ENCODE measurements at places on chromosomes 7 and 10. TPM values are rescaled to one million over a fixed set of nuclear protein-coding genes. Genes with fewer than 3 reads are reported as not detected.
A peak's percentile ranks its signal among the peaks of the same experiment; 100 is the strongest.

TMEM176A gene
- total RNA-seq, result not detected

CYP17A1 gene
- total RNA-seq, result not detected

CFTR gene
- not detected for total RNA-seq

PIK3AP1 gene
- total RNA-seq, result 3.0 TPM

DNA sequence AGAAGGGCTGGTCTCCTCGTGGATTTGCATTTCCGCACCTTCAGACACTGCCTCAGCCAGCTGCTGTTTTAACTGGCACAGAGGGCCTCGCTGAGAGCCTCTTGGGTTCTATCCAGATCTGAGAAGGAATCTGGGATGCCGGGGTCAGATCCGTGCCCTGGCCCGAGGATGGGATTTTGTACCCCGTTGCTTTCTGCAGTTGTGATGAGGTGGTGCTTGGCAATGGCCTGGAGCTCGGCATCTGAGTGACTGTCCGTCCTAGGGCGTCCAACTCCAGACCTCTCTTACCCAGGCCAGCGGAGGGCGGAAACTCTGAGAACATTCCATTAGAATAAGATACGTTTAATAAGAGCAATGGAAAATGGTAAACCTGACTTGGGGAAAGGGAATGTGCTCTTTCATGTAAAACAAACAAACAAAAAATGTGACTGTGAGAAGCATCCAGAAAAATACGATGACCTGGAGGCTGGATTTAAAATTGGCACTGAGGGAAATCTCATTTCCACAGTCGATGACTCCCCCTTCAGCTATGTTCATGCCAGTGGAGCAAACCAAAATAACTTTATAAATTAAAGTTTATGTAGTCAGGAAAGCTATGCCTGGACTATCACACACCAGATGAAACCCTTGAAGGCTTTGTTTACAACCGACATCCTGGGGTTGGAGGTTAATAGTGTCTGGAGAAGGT is 39.6 kb downstream of the GRK5 start:
- DNase-seq, result no peak

DNA sequence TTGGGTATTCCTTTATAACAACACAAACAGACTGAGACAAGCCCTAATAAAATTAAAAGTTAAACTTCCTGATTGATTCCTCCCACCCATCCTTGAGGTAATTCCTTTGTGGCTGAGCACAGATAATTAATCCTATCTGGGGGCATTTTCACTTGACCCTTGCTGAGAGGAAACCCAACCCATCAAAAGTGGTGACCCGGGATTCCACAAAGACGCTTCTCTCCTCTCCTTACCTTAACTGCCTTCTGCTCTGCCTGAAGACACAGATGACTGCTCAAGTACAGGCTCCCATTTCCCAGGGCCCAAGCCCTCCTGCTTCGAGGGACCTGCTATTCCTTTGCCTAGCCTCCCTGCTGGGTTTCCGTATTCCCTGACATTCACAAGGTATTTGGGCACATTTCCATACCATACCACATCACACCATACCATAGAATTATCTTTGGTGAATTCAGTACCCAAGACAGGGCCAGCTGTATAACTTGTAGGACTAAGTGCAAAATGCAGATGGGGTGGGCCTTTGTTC is 9.8 kb upstream of the MAPK8 start:
- DNase-seq, result no peak

DNA sequence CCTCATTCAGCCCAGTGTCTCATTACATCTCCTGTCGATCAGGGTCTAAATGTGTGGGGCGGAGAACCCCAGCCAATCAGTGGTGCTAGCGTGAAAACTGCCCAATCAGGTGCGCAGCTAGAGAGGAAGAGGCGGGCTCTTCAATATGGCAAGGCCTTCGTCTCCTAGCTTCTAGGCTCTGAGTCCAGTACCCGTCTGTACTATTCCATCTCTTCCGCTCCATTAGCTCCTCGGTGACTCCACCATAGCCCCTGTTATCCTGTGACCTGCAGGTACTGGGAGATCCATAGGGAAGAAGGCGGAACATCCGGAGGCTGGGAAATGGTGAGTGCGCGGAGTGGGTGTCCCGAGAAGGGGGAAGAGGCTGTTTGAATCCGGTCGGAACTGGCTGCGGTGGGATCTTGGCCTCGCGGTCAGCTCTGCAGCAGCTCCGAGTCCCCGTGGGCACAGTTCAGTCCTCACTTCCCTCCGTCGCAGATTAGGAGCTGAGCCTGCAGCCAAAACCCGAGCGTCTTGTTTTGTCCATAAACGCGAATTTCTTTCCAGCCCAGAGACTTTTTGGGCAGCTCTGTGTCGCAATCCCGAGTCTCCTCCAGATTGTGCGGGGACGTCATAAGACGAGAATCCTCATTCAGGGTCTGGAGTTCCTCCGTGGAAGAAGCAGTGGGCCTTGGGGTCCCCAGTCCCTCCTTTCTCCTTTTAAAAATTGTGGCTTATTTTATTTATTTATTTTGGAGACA is at the start of gene ZNF727:
Gene ZNF727, plus strand, starts transcription at position 134 of the 740 bp plus-strand sequence. Its CDS starts 188 bp downstream, at position 322.
- DNase-seq, result no peak

DNA sequence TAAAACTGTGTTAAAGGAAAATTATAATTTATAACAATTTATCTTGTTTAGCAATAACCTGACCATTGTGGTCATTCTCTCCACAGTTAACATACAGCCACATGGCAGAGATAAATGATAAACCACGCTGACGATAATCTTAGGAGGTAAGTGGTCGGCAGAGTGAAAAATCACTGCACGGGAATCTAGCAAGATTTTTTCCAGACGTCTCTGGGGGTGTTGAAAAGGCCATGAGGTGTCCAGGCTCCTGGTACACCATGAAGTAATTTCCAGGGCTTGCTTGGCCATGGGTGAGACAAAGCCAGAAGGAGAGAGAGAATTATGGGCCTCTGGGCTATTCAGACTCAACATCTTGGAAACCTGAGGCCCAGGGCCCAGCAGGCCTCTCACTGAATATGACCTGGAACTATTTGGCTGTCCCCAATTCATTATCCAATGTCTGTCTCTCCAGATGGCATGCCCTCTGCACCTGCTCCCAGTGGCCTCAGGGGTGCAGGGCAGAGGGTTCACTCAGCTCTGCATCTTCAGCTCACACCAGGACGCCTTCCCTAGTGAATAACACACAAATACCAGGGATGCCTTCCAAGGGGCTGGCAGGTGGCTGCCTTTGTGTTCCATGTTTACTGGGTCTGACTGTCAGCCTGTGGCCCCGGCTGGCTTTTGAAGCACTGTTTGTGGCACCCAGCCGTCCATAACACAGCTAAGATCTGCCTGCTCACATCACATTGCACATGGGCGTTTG is 590.4 kb upstream of the PFKP start:
- no peak for DNase-seq

DNA sequence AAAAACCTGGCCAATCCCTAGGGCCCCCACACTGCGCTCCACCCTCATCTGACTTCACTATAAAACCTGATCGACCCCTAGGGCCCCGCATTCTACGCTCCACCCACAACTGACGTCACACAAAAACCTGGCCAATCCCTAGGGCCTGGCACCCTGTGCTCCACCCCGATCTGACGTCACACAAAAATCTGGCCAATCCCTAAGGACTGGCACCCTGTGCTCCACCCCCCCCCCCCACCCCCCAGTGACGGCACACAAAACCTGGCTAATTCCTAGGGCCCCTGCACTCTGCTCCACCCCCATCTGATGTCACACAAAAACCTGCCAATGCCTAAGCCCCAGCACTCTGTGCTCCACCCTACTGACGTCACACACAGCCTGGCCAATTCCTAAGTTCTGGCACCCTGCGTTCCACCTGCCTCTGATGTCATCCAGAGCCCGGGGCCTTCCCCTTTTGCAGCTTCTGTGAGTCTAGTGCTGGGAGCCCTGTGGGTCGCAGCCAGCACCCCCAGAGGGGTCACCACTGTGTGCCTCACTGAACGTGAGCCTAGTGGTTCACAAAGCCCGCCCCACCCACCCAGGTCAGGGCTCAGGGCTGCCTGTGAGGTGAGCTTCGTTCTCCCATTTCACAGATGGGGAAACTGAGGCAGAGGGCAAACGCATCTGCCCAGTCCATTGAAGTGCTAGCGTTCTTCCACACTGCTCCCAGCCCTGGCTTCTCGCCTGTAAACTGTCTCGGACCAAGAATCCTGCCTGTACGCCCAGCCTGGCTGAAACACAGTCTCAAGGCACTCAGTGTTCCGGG is 40.6 kb downstream of the MICALL2 start:
- no peak for DNase-seq

DNA sequence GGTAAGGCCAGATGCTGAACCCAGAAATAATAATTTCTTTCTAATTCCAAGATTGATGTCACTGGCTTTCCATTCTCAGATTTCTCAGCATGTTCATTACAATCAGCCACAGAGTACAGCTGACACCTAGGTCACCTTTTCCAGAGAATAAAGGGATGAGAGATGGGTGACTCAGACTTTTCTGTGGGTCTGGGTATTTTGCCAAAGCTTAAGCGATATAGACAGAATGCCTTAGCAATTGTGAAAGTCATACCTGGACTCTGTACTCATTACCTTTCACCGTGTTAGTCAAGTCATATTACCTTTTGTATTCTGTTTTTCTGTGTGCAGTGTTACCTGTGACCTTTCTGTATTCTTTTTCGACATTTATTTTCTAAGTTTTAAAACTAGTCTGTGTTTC is 10.6 kb upstream of the PRTFDC1 start:
- peak; percentile 83 for DNase-seq

DNA sequence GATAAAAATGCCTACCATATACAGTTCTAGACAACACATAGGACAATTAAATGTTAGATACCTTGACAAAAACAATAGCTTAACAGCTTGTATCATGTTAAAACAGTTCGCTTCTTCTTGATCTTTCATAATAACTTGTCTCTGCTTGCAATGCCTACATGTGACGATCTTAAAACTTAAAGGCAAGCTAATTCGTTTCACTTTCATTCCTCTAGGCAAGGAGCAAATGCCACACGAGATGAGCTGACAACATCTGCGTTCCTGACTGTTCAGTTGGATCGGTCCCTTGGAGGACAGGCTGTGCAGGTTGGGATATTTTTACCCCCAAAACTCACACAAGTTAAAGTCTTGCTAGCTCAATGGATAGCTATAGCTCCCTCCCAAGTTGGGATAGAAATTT is 51.6 kb upstream of the ARL4A start:
- DNase-seq, result no peak

DNA sequence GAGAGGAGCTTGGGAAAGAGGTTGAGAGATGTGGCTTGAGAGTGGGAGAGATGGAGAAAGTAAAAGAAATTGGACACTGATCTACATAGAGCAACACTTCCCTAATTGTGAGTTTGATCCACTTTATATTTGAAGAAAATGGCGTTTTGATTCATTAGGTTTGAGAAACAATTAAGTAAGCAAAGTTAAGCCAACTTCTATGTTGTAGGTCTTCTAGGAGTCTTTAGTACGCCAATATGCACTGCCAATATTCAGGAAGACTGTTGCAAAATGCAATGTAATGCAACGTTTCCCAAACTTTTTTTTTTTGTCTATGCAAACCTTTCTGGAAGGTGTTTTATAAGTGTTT is 7.0 kb upstream of the PRTFDC1 start:
- DNase-seq, result no peak

DNA sequence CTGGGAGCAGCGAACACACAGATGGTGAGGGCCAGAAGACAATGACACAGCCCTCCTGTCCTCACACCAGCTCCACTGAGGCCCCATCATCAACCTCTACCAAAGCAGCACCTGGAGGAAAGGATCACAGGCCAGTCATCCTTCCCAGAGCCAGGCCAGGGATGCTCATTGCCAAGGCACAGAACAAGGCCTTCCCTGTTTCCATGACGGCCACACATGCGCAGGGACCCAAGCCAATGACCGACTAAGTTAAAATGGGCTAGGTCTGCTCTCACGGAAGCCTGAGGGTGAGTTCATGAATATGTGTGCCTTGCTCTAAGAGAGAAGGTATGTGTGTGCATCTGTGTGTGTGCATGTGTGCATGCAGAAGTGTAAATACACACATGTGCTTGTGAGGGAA is 39.6 kb downstream of the COBL start:
- DNase-seq, result no peak

- no peak for DNase-seq
Measured at GRCh38 chr7:141792526-141792925, 2.5 kb downstream of the TAS2R5 start.

- DNase-seq, result no peak
Measured at GRCh38 chr10:36681751-36682632, 443.4 kb upstream of the ANKRD30A start.

- DNase-seq, result no peak
Measured at GRCh38 chr7:73431041-73431835, 2.3 kb upstream of the FZD9 start.

DNA sequence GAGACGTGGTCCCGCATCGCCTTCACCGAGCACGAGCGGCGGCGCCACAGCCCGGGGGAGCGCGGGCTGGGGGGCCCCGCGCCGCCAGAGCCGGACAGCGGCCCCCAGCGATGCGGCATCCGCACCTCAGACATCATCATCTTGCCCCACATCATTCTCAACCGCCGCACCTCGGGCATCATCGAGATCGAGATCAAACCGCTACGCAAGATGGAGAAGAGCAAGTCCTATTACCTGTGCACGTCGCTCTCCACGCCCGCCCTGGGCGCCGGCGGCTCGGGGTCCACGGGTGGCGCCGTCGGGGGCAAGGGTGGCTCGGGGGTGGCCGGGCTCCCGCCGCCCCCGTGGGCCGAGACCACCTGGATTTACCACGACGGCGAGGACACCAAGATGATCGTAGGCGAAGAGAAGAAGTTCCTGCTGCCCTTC is 737 bp downstream of the CNNM2 start:
- DNase-seq, result no peak

GRCh38 chr10:125175807-125176206 is 15.4 kb upstream of the CTBP2 start:
- DNase-seq, result no peak

DNA sequence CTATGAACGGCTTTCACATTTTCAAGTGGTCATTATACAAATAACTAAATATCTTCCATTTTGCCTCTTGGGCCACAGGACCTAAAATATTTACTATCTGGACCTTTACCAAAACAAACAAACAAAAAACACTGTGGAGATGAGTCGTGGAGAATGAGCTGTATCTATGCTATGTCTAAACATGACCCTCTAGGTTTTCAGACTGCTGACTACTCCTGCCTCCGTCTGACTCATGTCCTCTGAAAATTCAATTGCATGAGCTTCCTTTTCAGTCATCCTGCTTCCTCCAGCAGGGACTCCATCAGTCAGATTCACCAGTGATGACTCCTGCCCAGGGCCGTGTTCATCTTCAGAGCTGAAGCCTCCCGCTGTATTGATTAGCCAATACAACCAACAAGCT is 96.8 kb downstream of the COL28A1 start:
- peak; percentile 94 for DNase-seq
